Fibroblast of lung (primary cell): ENCODE measurements at places on chromosomes 6 and 20.

DNA sequence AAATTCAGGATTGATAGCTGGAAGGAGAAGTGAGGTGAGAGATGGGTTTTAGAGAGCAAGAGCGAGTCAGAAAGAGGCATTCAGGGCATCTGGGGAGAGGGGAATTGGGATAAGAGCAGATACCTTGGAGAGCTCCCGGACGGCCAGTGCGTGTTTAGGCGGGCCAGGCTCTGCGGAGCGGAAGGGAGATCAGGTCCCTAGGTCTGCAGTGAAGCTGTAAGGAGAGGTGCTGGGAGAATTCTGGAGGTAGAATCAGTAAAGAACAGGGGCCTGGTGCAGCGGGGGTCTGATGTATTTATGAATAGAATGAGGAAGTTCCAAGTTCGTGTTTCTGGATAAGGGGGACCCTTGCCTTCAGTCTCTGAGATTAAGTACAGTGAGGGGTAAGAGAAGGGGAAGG is 47.4 kb upstream of the FAM83D start:
- DNase-seq, result peak; percentile 27

DNA sequence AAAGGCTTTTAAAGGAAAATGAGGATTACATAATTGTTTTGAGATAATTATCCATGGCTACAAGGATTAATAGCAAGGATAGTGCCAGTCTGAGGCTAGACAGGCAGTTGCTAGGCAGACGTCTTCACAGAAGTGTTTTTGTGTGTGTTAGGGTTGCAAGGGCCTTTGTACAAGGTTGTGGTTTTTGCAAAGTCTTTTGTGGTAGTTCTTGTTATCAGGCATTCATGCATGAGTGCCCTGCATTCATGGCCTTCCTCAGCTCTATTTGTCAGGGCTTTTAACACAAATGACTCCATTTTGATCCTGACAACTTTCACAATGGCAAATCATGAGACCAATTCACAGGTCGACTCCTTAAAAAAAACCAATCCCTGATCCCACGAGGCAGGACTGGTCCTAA is 68.1 kb upstream of the TXNDC5 start:
- peak; percentile 95 for DNase-seq

- no peak for DNase-seq
Observed at GRCh38 chr20:24958506-24959385, 9.7 kb downstream of the CST7 start.

- DNase-seq, result no peak
Observed at GRCh38 chr6:127792616-127793015, 108.2 kb downstream of the THEMIS start.

GRCh38 chr20:48716086-48716485 is 111.7 kb downstream of the PREX1 start:
- DNase-seq, result no peak

GRCh38 chr6:161168281-161168891 is 105.5 kb downstream of the AGPAT4 start:
- DNase-seq, result peak; percentile 99

GRCh38 chr6:15674690-15675386 is 12.0 kb upstream of the DTNBP1 start:
- no peak for DNase-seq

GRCh38 chr20:39985271-39985827 is 703.7 kb downstream of the MAFB start:
- no peak for DNase-seq

- DNase-seq, result peak; percentile 90
Observed at GRCh38 chr6:31143148-31143547, 4.3 kb upstream of the PSORS1C2 start.
